ENCODE measurements at places on chromosomes 2 and 18.

GRCh38 chr2:187875261-187876141 is 321.3 kb upstream of the TFPI start:
- no peak for DNase-seq

DNA sequence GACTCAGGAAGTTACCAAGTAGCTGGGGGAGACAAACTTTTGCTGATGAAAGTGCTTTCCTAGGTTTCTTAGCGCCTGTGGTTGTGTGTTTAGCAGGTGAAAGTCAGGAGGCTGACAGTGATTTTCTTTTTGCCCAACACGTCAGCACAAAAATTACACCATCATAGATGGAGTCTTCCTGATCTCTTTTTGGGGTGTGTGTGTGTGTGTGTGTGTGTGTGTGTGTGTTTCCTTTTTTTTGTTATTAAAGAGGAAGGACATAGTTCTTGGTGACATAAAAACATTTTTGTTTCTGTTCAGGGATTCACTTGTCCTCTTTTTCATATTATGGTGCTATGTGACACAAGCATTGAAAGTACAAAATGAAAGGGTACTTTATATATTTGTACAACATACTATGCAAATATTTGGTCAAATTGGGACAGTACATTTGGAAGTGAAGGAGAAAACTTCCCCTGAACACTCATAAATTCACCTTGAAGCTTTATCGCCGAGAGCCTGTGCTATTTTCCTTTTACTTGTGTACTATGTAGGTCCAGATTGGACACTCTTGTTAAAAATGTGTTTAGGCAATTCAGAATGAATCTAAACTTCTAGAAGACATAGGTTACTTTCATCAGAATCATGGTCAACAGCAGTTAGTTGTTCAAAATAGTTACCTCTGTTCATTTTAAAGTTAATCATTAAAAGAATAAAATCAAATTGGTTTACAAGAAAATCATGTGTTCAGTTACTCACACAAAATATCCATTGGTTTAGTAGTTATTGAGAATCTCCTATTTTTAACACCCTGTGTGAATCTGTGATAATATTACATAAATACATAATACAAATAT is 491.9 kb downstream of the IRS1 start:
- no peak for DNase-seq

DNA sequence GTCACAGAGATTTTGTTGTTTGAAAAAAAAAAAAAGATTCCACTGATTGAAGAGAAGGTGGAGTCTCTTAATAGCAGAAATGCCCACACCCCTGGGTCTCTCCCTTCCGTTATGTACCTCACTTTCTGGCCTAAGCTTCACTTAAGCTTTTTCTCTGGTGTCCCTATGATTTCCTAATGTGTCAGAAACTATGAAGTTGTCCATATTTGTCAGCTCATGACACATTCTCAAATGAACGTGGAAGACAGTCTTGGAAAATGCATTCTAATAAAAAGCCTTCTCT is 5.4 kb upstream of the MALL start:
- no peak for DNase-seq

GRCh38 chr18:36601316-36601715 is 227.5 kb downstream of the TPGS2 start:
- DNase-seq: no peak

DNA sequence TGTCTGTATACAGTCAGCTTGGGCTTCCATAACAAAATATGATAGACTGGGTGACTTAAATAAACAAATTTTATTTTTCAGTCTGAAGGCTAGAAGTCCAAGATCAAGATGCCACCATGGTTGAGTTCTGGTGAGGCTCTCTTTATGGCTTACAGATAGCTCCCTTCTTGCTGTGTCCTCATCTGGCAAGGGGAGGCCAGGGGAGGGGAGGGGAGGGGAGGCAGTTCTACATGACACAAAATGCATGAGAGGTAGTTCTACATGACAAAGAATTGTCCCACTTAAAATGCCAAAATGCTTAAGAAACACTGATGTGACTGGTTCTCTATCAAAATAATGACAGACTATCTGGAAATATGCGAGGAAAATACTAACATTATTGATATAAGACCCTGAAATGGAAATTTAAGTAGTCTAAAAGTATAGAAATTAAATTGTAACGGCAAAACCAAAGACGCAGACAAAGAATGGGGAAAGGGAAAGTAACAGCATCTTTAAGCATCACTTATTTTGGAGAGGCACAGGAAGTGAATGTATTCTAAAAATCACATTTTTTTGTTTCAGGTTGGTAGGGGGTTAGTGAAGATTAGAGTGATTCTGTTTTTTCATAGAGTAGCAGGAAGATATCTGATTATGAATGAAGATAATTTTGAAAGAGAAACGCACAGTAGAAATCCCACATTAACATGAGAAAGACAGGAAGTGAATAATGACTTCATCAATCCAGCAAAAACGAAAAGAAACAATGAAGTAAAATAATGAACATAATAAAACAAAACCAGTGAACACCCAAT is 131.4 kb downstream of the STRN start:
- DNase-seq: no peak

DNA sequence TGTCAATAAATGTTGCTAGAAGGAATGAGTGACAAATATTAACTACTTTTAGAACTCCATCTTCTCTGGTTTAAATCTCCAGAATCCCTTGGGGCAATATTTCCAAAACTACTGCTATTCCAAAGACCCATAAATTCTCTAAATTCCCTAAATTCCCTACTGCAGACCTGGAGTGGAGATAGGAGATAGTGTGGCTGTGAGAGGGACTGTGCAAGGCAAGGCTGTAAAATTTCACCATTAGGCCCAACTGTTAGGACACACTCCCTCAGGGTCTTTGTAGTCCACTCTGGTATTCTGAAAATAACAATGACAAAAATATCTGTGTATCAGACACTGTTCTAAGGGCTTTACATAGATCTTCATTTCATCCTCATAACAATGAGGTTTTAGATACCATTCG is 67.9 kb downstream of the MYL12B start:
- no peak for DNase-seq

DNA sequence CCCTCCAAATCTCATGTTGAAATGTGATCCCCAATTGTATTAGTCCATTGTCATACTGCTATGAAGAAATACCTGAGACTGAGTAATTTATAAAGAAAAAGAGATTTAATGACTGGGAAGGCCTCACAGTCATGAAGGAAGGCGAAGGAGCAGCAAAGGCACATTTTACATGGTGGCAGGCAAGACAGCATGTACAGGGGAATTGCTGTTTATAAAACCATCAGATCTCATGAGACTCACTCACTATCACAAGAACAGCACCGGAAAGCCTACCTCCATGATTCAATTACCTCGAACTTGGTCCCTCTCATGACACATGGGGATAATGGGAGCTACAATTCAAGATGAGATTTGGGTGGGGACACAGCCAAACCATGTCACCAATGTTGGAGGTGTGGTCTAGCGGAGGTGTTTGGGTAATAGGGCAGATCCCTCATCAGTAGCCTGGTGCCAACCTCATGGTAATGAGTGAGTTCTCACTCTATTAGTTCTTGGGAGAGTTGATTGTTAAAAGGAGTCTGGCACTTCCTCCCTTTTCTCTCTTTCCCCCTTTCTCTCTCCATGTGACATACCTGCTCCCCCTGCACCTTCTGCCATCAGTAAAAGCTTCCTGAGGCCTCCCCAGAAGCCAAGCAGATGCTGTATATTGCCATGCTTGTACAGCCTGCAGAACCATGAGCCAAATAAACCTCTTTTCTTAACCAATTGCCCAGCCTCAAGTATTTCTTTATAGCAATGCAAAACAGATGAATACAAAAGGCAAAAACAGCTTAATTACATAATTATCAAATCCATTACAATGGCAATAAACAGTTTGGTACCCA is 14.5 kb upstream of the FN1 start:
- DNase-seq: no peak

GRCh38 chr2:59047373-59047995 is 806.4 kb upstream of the FANCL start:
- DNase-seq: no peak

DNA sequence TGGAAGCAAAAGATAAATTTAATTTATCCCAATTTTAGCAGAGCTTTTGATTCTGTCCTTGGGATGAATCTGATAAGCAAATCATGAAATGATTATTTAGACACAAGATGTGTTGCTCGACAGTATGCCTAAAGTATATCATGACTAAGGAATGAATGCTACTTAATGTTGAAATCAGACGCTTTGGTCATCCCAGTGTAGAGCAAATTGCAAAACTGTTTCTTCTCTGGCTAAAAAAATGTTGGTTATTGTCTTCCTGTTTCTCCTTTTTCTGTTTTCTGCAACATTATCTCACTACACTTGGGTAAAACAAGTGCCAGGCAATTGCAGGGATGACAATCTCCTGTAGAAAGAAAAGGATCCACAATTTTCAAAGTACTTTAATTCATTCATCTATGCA is 66.4 kb downstream of the BABAM2 start:
- DNase-seq: no peak

DNA sequence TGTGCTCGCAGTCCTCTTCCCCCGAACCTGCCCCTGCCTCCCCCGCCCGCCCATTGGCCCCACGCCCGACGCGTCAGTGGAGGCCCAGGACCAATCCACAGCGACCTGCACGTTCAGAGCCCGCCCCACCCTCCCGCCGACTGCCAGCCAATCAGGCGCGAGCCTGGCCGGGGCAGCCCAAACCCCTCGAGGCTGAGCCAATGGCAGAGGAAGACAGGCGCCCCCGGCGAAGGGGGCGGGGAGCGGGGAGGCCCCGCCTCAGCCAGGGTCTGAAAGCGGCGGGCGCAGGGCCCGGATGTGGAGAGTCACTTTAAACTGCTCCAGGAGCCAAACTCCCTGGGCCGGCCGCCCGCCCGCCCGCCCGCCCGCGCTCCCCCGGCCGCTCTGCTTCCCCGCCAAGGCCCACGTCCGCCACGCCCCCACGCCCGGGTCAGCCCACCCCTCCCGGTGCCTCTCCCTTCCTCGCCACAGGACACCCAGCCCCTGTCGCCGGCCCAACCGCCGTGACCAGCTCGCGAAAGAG is 520 bp downstream of the SAP130 start:
- peak; percentile 98 for DNase-seq

DNA sequence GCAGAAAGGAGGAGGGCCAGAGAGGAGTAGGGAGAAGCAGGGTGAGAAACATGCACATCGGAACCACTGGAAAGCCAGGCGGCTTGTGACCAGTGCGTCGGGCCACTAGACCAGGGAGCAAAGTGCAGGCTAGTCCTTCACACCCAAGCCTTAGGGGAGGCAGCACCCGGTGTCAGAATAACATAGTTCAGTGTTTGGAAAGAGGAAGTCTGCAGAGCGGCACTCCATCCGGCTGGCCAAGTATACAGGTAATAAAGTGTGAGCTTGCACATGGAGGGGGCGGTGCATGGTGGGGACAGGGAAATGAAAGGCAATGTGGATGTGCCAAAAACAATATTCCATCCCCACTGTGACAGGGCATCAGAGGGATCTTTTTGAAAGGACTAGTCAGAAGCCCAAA is 69.7 kb downstream of the ZNF521 start:
- DNase-seq: no peak

- no peak for DNase-seq
Measured at GRCh38 chr2:227163998-227164762, at the start of the genes COL4A3 and COL4A4. Gene COL4A3 (plus strand): TSS chr2:227164624. CDS start chr2:227164727, 103 bp downstream. Gene COL4A4 (minus strand): TSS chr2:227164205. CDS start chr2:227147483, 16,722 bp downstream.

DNA sequence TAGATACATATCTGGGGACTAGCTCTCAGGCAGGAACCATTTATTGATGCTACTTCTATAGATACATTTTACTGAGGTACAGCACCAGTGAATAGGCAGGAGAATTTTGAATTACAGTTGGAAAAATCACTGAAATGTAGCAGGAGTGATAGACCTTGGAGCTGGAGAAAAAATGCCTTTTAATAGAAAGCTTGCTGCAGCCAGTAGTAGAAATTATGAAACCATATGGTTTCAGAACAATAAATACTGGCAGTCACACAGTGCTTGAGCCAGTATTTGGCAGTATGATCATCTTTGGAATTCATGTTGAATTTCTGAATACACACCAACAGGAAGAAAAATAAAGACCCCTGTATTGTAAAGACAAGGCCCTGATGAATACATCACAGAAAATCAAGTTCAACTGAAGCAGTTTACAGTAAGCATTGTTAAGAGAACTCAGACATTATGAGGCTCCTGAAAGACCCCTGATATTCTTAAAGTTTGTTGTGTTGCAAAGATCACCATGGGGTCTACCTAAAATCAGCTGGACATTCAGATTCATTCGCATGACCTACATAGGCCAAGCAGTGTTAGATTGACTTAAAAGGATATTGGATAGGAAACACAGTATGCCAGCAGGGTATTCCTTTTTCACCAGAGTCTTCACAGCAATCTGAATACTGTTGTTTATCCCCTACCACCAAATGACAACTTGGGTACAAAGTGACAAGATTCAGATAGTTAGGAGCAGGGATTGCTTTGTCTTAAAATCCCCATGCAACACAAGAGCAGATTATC is 139.0 kb downstream of the EHBP1 start:
- DNase-seq: no peak

DNA sequence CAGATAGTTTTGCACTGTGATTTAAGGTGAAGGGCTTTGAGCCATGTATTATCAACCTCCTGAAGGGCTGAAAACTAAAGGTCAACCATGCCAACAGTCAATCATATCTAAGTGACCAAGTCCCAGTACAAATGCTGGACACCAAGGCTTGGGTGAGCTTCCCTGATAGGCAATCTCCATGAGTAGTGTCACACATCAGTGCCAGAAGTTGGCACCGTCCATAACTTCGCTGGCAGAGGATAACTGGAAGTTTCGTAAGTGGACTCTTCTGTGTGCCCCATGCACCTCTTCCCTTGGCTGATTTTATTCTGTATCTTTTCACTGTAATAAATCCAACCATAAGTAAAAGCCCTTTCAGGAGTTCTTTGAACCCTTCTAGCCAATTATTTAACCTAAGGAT is 13.2 kb downstream of the REV1 start:
- DNase-seq: no peak

GRCh38 chr2:102806250-102806837 is 44.5 kb downstream of the TMEM182 start:
- peak; percentile 11 for DNase-seq

GRCh38 chr2:189661148-189661956 is at the start of gene ASNSD1:
Gene ASNSD1 (plus strand): TSS chr2:189661459. CDS start chr2:189666133, 4,674 bp downstream.
- peak; percentile 99 for DNase-seq

DNA sequence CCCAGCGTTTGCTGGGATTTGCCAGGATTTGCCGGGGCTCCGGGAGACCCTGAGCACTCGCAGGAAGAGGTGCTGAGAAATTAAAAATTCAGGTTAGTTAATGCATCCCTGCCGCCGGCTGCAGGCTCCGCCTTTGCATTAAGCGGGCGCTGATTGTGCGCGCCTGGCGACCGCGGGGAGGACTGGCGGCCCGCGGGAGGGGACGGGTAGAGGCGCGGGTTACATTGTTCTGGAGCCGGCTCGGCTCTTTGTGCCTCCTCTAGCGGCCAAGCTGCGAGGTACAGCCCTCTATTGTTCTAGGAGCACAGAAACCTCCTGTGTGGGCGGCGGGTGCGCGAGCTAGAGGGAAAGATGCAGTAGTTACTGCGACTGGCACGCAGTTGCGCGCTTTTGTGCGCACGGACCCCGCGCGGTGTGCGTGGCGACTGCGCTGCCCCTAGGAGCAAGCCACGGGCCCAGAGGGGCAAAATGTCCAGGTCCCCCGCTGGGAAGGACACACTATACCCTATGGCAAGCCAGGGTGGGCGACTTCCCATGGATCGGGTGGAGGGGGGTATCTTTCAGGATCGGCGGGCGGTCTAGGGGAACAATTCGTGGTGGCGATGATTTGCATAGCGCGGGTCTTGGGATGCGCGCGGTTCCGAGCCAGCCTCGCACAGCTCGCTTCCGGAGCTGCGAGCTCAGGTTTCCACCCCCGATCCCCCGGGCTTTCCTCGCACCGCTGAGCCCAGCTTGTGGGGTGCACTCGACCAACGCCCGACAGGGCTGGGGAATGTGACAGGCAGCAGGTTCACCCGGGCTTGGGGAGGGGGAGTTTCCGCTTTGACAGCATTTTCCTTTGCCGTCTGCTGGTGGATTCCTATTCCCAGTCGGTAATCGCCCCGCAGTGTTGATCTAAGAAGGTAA is 2.8 kb downstream of the ONECUT2 start:
- peak; percentile 15 for DNase-seq
